ENCODE measurements at places on chromosomes 7 and 10. TPM values are rescaled to one million over a fixed set of nuclear protein-coding genes. Genes with fewer than 3 reads are reported as not detected.

OR2A1 gene
- 0.01 TPM for polyA plus RNA-seq

CEP55 gene
- polyA plus RNA-seq, result 0.22 TPM

MMD2 gene
- polyA plus RNA-seq, result not detected

TUBAL3 gene
- 0.23 TPM for polyA plus RNA-seq

Data from heart right ventricle (tissue), 16 donors.